ENCODE measurements at places on chromosomes 2 and 18. TPM values are rescaled to one million over a fixed set of nuclear protein-coding genes. Genes with fewer than 3 reads are reported as not detected.

DNA sequence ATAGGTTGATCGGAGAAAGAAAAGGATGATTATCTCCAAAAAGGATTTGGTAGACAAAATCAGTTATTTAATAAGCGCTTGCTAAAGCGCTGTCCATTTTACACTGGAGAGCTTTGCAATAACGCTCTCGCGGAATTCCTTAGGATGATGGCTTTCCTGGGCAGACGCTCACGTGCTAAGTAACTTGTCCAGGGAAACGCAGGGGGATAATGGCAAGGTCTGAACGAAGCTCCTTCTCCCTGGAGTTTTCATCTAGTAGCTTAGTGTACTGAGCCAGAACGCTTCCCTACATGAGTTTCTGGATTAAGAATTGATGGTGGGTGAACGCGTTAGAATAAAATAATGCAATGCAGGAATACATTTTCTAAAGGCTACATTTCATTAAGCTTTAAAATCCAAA lies 739.5 kb upstream of the SALL3 start:
- H3K4me1 ChIP-seq: no peaks in the 10 kb centered on the region
- DNase-seq: no peak
- no peak overlapping the region for H3K4me3 ChIP-seq
- no peaks in the 10 kb centered on the region for H3K27me3 ChIP-seq
- no peak overlapping the region for H3K27ac ChIP-seq

DNA sequence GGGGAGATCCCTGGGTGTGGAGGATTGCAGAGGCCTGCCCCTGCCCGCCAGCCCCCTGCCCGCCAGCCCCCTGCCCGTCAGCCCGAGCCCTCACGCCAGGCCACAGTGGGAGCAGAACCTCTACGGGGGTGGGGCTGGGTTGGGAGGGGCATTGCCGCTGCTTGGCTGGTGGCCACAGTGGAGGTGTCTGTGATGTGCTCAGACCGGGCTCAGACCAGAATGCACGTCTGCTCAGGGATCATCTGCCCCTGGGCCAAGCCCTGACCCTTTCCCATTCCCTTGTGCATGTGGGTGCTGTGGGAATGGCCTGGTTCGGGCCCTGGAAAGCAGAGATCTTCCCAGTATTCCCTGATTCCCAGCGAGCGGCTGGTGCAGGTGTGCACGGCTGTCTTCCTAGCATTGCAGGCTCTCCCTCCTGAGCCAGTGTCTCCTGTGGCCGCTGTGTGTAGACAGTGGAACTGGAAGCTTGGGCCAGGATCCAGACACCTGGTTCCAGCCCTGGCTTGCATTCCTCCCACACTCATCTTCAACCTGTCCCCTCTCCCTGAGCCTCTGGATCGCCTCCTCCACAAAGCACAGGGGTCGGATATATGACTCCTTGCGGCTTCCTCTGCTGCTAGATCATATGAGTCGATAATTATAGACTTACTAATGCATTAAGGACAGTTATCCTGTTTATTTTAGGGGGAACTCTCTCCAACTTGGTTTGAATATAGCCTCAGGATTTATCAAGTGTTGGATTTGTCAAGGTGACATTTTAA lies 161.6 kb downstream of the LDLRAD4 start:
- no peak overlapping the region for H3K4me3 ChIP-seq
- H3K27me3 ChIP-seq: no peaks in the 10 kb centered on the region
- H3K36me3 ChIP-seq: no peaks in the 10 kb centered on the region
- peaks cover 25% of the 10 kb centered on the region for H3K4me1 ChIP-seq
- H3K27ac ChIP-seq: no peak overlapping the region

RBBP8 gene
- 16.7 TPM for total RNA-seq

GRCh38 chr2:118148133-118148532 lies 59.9 kb downstream of the INSIG2 start:
- H3K4me1 ChIP-seq: no peaks in the 10 kb centered on the region
- H3K36me3 ChIP-seq: no peaks in the 10 kb centered on the region
- DNase-seq: no peak
- H3K27ac ChIP-seq: no peak overlapping the region
- no peak overlapping the region for H3K4me3 ChIP-seq
- no peaks in the 10 kb centered on the region for H3K27me3 ChIP-seq

DNA sequence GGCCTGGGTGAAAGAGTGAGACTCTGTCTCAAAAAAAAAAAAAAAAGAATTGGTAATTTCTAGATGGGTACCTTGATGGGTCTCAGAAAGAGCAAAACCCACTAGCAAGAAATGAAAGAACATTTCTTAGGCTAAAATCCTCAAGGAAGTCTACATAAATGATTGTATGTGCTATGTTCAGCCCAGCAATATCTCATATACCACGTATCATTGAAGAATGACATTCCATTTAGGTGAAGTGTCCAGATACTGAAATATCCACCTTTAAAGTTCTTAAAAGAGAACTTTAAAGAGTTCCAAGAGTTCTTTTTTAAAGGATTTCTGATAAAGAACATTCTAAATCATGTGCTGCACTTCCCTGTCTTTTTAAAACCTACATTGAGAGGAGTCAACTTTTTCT lies 19.2 kb downstream of the NRP2 start:
- H3K27me3 ChIP-seq: no peaks in the 10 kb centered on the region
- no peak overlapping the region for H3K4me3 ChIP-seq
- peak; percentile 85 for DNase-seq
- peaks cover 89% of the 10 kb centered on the region for H3K4me1 ChIP-seq
- H3K27ac ChIP-seq: peak overlapping the region; percentile 97

C2orf66 gene
- total RNA-seq: 0.54 TPM

DNA sequence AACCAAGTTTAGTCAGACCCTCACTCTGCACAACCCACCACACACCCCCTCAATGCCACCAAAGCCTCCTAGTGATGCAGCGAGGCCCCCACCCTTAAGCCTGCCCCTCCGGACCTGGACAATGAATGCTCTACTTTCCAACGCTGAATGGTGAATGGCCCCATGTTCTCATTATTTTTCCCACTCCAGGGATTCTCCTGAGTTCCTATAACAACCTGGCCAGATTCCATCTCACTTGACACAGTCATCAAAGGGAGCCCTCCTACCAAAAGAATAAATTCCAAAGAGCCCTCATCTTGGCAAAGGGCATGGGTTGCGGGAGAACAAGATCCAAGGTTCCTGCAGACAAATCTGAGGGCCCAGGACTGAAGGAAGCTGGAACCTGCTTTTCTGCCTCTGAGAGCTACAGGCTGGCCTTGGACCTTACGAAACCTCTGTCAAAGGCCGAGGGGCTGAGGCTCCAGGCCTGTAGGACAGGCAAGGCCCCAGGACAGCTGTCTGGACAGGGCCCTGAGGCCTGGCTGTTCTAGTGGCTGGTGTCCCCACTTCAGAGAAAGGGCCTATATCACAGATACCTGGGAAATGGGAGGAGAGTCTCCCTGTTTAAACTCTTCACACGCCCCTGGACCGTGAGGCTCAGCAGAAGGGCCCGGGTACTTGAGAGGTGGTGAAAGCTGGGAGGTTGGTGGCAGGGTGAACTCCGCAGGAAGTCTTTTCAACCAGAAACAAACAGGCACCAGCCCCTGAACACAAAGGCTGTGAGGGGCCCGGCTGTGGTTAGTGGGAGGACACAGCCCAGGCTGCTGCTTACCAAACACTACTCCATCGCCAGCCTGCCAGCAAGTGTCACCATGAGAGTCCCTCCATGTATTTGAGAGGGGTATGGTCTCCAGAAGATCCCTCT lies 27.3 kb downstream of the SFXN5 start:
- no peak overlapping the region for H3K4me3 ChIP-seq
- no peaks in the 10 kb centered on the region for H3K27me3 ChIP-seq
- no peaks in the 10 kb centered on the region for H3K4me1 ChIP-seq
- no peak overlapping the region for H3K27ac ChIP-seq

DNA sequence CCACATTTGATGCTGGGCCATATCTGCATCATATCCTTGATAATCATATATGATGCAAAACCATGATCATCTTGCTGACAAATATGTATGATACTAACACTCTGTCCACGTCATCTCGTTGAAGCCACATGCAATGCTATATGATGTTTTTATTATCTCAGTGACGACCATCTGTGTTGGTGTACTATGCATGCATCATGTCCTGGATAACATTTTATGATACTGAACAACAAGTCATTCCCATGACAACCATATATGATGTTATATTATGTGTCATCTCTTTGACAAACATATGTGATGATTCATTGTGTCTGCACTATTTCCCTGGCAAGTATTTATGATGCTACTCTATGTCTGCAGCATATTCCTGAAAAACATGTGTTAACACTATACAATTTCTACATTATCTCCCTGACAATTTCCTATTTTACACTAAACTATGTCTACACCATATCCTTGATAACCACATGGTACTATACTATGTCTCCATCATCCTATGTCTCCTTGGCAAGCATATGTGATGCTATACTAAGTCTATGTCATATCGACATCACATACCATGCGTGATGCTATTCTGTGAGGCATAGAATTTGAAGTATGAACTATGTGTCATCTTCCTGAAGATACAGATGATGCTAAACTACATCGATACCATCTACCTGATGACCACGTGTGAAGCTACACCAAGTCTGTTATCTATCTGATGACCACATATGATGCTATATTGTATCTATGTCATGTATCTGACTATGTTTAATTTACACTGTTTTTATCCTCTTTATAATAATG lies 37.0 kb downstream of the DAW1 start:
- no peak overlapping the region for H3K4me3 ChIP-seq
- no peak overlapping the region for H3K27ac ChIP-seq
- no peaks in the 10 kb centered on the region for H3K4me1 ChIP-seq
- H3K27me3 ChIP-seq: no peaks in the 10 kb centered on the region
- DNase-seq: no peak

DNA sequence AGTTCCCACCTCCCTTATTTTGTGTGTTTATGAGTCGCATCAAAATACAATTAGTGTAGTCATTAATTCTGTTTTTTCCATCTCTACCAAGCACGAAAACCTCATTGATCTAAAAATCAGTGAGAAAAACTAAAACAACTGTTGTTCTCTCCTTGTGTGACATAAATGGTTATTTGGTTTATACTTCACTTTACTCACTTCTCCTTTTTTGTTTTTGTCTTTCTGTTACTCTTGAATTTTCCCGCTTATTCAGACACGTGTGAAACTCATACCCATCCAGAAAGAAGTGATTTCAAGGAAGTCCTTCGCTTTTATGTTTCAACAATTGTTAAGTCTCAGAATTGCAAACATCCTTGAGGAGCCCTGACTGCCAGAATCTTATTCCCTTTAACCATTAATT lies 121.6 kb downstream of the EML6 start:
- H3K36me3 ChIP-seq: no peaks in the 10 kb centered on the region
- no peak overlapping the region for H3K27ac ChIP-seq
- no peak overlapping the region for H3K4me3 ChIP-seq
- no peak for DNase-seq
- no peaks in the 10 kb centered on the region for H3K4me1 ChIP-seq

- no peak overlapping the region for H3K4me3 ChIP-seq
- no peaks in the 10 kb centered on the region for H3K36me3 ChIP-seq
- DNase-seq: no peak
- H3K27me3 ChIP-seq: peaks cover 5% of the 10 kb centered on the region
- H3K27ac ChIP-seq: no peak overlapping the region
- H3K4me1 ChIP-seq: peaks cover 3% of the 10 kb centered on the region
These were observed 8.0 kb upstream of the SFTPB start for GRCh38 chr2:85675866-85676548.

Data from astrocyte (in vitro differentiated cells and primary cell).